HT1080 (cell line): ENCODE measurements at places on chromosomes 16 and 17.
A peak's percentile ranks its signal among the peaks of the same experiment; 100 is the strongest.

GRCh38 chr16:80466024-80466987 is 74.5 kb upstream of the DYNLRB2 start:
- peak; percentile 47 for DNase-seq

DNA sequence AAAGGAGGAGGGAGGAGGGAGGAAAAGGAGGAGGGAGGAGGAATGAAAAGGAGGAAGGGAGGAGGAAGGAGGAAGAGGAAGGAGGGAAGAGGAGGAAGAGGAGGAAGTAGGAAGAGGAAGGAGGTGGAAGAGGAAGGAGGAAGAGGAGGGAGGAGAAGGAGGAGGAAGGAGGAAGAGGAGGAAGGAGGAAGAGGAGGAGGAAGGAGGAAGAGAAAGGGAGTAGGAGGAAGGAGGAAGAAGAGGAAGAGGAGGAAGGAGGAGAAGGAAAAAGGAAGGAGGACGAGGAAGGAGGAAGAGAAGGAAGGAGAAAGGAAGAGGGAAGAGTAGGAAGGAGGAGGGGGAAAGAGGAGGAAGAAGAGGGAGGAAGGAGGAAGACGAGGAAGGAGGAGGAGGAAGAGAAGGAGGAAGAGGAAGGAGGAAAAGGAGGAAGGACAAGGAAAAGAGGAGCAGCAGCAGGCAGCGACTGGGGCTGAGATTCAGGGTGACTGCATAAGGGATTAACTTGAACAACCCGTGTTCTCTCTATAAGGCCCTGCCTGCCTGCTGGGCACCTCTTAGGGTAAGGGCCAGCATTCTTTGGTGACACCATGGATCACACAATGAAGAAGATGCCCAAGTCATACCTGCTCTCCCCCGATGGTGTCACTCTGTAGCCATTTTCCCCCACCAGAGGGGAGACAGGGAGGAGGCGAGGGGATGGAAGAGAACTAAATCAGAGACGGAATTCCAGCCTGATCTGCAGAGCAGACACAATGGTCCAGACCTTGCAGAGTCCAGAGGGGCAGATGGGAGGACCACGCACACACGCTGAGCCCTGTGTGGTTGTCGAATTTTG is 1.4 kb upstream of the IL34 start:
- DNase-seq, result no peak

DNA sequence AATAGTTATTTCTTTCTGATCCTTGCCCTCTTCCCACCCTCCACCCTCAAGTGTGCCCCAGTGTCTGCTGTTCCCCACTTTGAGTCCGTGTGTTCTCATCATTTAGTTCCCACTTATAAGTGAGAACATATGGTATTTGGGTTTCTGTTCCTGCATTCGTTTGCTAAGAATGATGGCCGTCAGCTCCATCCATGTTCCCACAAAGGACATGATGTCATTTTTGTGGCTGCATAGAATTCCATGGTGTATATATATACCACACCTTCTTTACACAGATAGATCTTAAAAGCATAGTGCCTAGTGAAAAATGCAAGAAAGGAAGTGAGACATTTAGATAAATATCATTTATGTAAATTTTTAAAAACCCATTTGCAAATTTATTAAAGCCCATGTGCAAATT is 33.1 kb downstream of the HS3ST2 start:
- no peak for DNase-seq

GRCh38 chr16:52529226-52529625 is 17.7 kb downstream of the TOX3 start:
- no peak for DNase-seq

- DNase-seq, result no peak
Observed at GRCh38 chr17:10177913-10178505, 20.4 kb downstream of the GAS7 start.

DNA sequence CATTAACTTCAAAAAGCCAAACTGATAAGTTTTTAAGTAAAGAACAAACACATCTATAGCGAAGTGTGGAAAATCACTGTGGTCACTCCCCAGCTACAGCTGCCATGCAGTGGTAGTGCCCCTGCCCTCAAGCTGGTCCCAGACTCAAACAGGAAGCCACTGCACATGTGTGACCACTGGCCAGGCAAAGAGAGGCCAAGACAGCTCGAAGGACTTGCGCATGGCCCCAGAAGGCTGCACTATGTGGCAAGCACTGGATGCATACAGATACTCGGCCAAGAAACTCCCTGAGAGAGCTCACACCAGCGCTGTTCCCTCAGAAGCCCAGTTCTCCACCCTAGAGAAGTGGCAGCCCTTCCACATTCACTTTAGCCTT is 82.4 kb downstream of the ANKRD11 start:
- no peak for DNase-seq

DNA sequence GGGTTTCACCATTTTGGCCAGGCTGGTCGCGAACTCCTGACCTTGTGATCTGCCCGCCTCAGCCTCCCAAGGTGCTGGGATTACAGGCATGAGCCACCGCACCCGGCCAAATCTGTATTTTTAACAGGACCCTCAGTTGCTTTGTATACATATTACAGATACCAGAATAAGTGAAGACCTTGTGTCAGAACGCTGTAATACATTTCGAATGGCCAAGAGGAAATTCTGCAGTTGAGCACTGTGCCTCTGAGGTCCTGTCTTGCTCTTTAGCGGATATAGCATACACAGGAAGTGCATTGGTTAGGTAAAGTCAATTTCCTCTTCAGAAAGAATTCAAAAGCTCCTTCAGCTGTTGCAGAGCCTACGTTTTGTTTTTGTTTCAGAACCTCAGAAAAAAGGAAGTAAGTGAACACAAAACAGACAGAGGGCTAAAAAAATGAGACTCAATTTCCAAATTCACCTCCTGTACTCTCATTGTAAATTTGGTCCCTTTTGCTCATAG is 15.7 kb downstream of the CRLF3 start:
- no peak for DNase-seq

DNA sequence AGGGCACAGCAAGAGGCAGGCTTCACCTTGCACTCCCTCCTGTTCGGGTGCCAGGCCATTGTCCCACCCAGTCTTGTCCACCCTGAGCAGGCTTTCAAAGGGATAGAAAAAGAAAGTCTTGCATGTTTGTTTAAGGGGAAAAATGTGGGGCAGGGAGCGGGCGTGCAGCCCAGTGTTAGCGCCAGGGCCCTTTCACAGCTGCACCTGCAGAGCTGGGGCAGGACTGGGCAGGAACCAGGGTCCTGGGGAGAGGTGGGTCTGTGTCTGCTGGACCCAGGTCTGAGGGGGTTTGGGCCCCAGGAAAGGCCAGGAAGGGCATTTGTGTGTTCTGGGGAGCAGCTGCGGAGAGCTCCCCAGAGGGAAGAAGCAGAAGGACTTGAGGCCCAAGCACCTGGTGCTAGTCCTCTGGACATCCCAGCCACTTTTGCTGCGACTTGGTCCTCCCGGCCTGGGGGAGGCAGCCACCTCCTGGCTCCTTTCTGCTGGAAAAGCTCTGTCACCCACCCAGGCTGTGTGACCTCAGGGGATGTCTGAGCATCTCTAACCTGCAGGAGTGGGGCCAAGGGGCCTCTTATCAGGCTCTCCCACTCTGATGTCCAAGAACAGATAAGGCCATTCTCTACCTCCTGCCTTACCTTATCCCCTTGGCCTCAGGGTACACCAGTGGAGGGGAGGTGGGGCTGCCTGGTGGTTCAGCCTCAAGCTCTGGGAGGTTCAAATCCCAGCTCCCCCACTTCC is 44.7 kb downstream of the PSME3IP1 start:
- DNase-seq, result no peak

- no peak for DNase-seq
Observed at GRCh38 chr17:68576811-68577496, 24.2 kb downstream of the FAM20A start.

GRCh38 chr16:57178793-57179212 is 7.0 kb downstream of the PSME3IP1 start:
- no peak for DNase-seq

DNA sequence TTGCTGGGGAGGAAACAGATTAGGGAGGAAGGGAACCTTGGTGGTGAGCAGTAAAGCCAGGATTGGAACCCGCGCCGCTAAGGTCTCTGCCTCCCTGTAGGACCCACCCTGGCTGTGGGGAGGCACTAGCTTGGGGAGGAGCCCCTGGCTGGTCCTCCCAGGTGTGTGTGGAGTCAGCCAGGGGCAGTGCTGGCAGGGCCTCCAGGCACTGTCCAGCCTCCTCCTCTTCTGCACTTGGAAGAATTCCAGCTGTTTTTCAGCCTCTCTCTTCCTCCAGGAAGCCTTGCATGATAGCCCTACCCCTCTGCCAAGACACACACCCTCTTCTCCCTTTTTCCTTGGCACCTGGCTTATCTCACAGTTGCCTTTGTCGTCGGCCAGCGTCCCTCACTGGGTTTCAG is 34.8 kb downstream of the TMEM235 start:
- no peak for DNase-seq

DNA sequence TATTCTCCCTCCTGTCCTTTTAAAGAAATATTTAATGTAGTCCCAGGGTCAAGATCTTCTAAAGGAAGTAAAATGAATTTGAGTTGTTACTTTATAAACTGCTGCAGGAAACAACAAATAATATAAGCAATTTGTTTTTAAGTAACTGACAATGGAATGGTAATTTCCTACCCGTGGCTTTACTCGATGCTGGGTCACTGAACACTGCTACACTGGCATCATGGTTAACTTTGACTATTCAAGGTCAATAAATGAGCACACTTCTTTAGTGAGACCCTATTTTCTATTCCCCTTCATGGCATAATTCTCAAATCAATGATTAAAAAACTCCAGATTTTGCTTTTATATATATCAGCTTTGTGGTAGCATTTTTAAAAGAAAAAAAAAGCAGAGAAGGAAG is 22.1 kb upstream of the ERCC4 start:
- no peak for DNase-seq

GRCh38 chr17:15657868-15658267 is 26.2 kb downstream of the TRIM16 start:
- no peak for DNase-seq

DNA sequence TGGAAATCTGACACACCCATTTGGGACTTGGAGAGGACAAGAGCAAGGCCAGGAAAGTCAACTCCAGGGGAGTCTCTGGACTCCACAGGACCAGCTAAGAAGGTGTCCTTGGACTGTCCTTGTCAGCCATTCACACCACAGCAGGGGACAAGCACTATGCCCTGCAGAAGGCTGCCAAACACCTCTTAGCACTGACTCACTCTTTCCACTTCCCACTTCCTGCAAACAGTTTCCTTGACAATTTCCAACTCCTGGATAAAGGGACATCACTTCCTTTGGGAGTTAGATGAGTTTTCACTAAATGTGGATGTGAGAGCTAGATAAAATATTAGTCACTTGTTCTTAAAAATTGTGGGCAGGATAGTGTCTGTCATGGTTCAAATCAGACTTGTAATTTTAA is 37.8 kb upstream of the BCAR1 start:
- peak; percentile 90 for DNase-seq

DNA sequence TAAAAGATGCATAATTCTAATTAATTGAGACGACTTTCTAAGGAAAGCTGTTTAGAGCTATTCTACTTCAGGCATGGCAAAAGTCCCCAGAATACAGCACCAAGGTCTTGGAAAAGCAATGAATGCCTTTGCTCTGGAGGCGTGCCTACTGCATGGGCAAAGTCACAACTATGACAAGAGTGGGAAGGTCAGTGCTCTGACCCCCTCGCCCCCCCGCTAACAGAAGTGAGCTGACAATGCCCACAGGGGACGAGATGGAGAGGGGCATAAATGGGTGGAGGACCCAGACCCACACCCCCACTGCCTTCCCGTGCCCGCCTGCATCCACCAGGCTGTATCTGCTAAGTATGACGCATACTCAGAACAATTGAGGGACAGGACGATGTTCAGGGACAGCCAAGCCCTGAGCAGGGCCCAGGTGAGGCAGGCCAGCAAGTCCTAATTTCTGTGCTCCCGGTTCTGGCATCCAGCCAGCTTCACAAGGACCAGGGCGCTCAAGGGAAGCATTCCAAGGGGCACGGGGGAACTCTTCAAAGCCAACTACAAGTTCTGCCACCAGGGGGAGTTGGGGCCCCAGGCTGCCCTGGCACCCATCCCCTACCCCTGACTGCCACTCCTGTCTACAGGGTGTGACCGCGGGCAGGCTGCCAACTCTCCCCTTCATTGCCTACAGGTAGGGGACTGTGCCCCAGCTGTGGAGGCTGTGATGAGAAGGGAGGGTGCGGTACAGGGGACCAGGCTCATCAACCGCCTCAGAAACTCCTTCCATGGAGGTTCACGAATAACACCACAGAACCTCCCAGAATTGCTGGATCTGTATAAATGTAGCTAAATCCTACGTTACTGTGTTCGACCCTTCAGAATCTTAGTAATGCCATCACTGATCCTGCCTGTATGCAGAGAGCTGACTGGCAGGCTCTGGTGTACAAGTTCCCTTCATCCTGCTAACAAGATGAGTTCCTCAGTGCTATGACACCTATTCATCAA is 20.8 kb downstream of the NPRL3 start:
- DNase-seq, result peak; percentile 42

- DNase-seq, result peak; percentile 36
Observed at GRCh38 chr17:41917192-41917591, 1.6 kb downstream of the ACLY start.

DNA sequence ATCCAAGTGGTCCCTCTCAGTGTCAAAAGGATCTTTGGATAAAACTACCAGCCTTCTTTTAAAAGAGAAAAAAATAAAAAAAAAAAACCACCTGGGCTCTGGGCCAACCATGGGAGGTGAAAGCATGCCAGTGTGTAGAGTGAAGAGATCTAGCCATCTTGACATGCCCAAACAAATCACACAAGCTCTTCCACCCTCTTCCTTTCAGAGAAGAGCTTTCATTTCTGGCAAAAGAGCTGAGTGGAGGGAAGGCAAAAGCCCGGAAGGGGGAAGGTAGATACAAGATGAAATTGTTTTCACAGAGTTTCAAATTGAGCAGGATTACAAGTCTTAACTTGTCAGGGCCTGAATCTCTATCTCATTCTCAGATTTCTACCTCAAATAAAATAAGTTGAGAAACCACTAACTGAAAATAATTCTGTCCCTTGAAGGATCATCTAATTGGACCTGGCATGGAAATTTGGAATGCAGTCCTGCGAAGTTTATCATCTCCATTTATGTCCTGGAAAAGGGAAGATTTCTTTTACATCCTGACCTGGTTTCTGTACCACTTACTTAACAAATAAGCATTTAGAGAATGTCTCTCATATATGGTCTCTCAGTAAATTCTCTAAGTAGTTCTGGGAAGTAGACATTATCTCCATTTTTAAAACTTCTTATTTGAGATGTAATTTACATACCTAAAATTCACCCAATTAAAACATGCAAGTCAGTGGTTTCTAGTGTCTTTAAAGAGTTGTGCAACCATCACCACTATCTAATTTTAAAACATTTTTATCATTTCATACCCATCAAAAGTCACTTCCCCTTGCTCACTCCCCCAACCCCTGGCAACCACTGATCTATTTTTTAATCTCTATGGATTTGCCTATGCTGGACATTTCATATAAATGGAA is 93.7 kb downstream of the TANGO6 start:
- DNase-seq, result no peak

- DNase-seq, result peak; percentile 76
Observed at GRCh38 chr16:86952769-86953168, 364.4 kb downstream of the C16orf95 start.

GRCh38 chr17:27323538-27324215 is 29.8 kb downstream of the WSB1 start:
- DNase-seq, result peak; percentile 58
